ENCODE measurements at places on chromosomes 3 and 15.

- no peak for DNase-seq
- no peaks in the 10 kb centered on the region for H3K4me1 ChIP-seq
- no peaks in the 10 kb centered on the region for H3K36me3 ChIP-seq
These were observed 542.6 kb downstream of the TUSC7 start for GRCh38 chr3:117252208-117252607.

GRCh38 chr3:160330109-160330508, 68.9 kb downstream of the IFT80 start:
- no peaks in the 10 kb centered on the region for H3K4me1 ChIP-seq
- no peak for DNase-seq
- H3K4me3 ChIP-seq: no peak overlapping the region
- no peaks in the 10 kb centered on the region for H3K27me3 ChIP-seq
- no peak overlapping the region for H3K27ac ChIP-seq
- peaks cover 15% of the 10 kb centered on the region for H3K36me3 ChIP-seq

DNA sequence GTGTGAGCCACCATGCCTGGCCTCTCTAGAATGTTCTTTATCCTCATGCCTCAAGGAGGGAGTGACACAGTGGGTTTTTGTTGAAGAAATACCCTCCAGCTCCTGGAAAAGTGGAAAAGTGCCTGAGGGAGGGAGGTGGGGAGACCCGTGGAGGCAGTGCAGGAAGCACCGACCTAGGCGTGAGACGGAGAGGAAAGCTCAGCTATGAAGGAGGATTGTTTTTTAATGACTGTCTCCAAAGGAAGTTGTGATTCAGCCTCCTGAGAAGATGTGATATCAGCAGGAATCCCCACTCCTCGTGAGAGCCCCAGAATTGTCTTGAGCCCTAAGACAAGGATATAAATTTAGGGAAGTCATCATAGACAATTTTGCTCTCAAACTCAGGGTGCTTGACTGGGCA, 21.7 kb downstream of the RPLP1 start:
- H3K36me3 ChIP-seq: no peaks in the 10 kb centered on the region
- peak overlapping the region; percentile 13 for H3K27ac ChIP-seq
- H3K4me3 ChIP-seq: no peak overlapping the region
- peaks cover 9% of the 10 kb centered on the region for H3K4me1 ChIP-seq
- DNase-seq: no peak

GRCh38 chr3:133977568-133977967, 52.2 kb downstream of the SLCO2A1 start:
- peaks cover 4% of the 10 kb centered on the region for H3K27me3 ChIP-seq
- no peaks in the 10 kb centered on the region for H3K4me1 ChIP-seq
- DNase-seq: no peak

DNA sequence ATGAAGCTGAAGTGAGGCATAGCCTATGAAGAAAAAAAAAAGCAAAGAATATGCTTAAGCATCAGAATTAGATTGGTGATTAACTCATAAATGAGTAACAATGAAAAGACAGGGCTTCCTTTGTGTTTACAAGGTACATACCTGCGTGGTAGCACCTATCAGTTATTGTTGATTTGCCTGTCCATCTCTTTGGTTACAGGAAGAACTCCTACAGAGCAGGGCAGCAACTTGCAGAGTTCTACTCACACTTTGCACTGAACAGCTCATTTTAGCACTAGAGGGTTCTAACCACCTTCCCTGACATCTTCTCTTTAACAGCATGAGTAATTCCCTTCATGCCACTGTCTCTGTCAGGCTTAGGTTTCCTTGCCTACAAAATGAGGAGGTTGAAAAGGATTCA, 166.0 kb downstream of the DPH6 start:
- no peak overlapping the region for H3K4me3 ChIP-seq
- H3K36me3 ChIP-seq: peaks cover 28% of the 10 kb centered on the region
- H3K27ac ChIP-seq: no peak overlapping the region
- DNase-seq: no peak
- no peaks in the 10 kb centered on the region for H3K4me1 ChIP-seq
- no peaks in the 10 kb centered on the region for H3K27me3 ChIP-seq

DNA sequence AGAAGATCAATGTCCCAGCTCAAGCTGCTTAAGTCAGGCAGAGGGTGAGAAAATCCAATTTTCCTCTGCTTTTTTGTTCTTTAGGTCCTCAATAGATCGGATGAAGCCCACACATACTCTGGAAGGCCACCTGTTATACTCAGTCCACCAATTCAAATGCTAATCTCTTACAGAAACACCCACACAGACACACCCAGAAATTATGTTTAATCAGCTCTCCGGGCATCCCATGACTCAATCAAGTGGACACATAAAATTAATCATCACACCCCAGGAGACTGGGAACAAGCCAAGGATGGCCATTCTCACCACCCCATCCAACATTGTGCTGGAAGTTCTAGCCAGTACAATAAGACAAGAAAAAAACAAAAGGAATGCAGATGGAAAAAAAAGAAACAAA, 67.8 kb upstream of the SLC24A5 start:
- H3K36me3 ChIP-seq: no peaks in the 10 kb centered on the region
- no peaks in the 10 kb centered on the region for H3K27me3 ChIP-seq
- H3K27ac ChIP-seq: no peak overlapping the region
- H3K4me1 ChIP-seq: no peaks in the 10 kb centered on the region
- H3K4me3 ChIP-seq: no peak overlapping the region
- DNase-seq: no peak

DNA sequence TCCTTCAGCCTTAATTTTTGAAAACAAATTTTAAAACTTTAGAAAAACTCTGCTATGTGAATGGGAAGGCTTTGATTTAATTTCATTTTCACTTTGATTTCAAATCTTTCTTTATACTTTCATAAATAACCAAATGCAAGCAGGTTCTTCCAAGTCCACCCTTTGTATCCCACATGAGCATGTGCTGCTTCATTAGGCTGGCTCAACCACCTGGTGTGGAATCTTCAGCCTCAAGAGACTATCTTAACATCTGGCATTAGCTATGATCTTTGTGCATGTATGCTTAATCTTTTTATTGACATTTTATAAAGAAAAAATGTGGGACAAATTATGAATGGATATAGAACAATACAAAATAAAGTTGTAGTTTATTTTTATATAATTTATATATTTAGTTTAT, 81.8 kb upstream of the MLF1 start:
- no peak for DNase-seq
- no peak overlapping the region for H3K4me3 ChIP-seq
- H3K27me3 ChIP-seq: no peaks in the 10 kb centered on the region
- no peaks in the 10 kb centered on the region for H3K36me3 ChIP-seq
- H3K27ac ChIP-seq: no peak overlapping the region

DNA sequence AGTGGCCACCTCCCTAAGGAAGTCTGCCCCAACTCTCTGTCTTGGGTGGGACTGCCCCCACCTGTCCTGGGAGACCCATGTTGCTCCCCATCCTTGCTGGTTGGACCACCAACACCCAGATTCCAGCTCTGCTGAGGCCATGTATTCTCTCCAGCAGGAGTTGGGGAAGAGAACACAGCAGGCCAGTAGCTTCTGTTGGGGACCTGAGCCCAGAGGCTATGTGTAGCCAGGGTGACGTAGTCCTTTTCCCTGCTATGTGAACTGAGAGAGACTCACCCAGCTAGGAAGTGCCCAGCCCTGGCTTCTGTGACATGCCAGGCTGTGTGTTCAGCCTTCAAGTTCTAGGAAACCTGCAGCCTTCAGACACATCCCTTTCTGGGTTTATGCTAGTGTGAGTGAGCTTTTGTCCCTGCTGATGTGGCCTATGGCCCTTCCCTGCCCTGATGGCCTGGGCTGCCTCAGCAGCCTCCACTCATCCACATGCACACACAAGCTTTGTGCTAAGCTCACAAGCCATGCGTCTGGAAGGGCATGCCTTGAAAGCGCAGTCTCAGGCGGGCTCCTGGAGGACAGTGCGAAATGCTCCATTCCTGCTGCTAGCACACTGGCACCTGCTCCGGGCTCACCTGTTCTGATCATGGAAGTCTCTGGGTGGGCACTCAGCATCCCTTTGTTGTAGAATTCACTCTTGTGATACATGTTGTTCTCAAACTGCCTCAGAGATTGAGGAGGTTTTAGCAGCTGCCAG, 42.6 kb downstream of the KY start:
- no peak overlapping the region for H3K4me3 ChIP-seq
- peaks cover 13% of the 10 kb centered on the region for H3K27me3 ChIP-seq
- no peak for DNase-seq
- H3K4me1 ChIP-seq: no peaks in the 10 kb centered on the region

DNA sequence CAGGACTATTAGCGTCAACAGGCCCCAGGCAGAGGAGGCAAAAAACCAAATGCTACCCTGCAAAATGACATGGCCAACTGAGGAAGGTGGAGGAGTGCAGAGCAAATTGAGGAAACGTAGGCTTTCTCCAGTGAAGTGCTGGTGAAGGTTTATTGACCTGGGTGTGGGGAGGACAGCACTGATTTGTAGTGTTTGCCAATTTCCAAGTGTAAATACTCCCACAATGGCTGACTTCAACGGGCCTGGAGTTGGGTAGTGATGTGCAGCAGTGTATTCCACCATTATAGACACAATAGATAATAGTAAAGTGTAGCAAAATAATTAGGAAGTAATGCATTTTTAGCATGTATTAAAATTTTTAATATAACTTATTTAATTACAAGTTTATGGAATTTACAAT, 32.2 kb upstream of the TPM1 start:
- no peaks in the 10 kb centered on the region for H3K36me3 ChIP-seq
- no peaks in the 10 kb centered on the region for H3K4me1 ChIP-seq
- peaks cover 2% of the 10 kb centered on the region for H3K27me3 ChIP-seq
- DNase-seq: no peak
- H3K27ac ChIP-seq: no peak overlapping the region
- no peak overlapping the region for H3K4me3 ChIP-seq

DNA sequence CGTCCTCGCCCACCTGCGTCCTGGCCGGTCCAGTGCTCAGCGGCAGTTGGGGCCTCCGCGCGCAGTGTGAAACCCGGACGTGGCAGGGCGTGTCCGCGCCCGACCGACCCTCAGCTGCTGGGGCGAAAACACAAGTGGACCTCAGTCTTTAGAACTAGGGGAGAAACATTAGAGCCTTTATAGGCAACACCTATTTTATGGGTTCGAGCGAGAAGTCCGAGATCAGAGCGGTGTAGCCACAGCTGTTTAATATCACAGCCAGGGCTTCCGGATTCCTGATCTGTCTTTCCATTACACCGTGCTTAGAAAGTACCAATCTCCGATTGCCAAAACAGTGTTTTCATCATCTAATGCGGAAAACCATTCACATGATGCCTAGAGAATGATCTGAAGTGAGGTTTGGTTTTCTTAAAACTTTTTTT, 506 bp downstream of the RAD51 start:
- H3K27me3 ChIP-seq: no peaks in the 10 kb centered on the region
- peaks cover 30% of the 10 kb centered on the region for H3K4me1 ChIP-seq
- H3K36me3 ChIP-seq: peaks cover 42% of the 10 kb centered on the region
- no peak for DNase-seq
